CD4-positive, alpha-beta T cell treated with Interleukin-1 beta for 1 hour (primary cell): ENCODE measurements at places on chromosomes 7 and 10.

GRCh38 chr7:27300421-27300820 lies 57.8 kb downstream of the EVX1 start:
- no peak for DNase-seq

- DNase-seq = peak; percentile 17
Measured at GRCh38 chr10:102752934-102753664, 9.4 kb downstream of the WBP1L start.

DNA sequence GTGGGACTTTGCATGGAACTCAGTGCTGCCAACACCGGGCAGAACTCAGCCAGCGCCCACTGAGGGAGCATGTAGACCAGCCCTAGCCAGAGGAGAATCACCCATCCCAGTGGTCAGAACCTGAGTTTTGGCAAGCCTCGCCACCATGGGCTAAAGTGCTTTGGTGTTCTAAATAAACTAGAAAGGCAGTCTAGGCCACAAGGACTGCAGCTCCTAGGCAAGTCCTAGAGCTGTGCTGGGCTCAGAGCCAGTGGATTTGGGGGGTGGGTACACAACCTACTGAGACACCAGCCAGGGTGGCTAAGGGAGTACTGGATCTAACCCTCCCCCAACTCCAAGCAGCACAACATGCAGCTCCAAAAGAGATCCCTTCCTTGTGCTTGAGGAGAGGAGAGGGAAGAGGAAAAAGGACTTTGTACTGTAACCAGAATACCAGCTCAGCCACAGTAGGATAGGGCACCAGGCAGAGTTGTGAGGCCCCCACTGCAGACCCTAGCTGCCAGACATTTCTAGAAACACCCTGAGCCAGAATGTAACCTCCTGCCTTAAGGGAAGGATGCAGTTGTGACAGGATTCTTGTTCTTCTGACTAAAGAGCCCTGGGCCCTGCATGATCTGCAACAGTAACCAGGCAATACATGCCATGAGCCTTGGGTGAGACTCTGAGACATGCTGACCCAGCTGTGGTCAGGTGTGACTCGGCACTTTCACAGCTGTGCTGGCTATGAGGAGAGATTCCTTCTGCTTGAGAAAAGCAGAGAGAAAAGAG lies 24.4 kb downstream of the GSDME start:
- no peak for DNase-seq

- DNase-seq = peak; percentile 78
Measured at GRCh38 chr10:29998142-29998808, 61.1 kb downstream of the JCAD start.

DNA sequence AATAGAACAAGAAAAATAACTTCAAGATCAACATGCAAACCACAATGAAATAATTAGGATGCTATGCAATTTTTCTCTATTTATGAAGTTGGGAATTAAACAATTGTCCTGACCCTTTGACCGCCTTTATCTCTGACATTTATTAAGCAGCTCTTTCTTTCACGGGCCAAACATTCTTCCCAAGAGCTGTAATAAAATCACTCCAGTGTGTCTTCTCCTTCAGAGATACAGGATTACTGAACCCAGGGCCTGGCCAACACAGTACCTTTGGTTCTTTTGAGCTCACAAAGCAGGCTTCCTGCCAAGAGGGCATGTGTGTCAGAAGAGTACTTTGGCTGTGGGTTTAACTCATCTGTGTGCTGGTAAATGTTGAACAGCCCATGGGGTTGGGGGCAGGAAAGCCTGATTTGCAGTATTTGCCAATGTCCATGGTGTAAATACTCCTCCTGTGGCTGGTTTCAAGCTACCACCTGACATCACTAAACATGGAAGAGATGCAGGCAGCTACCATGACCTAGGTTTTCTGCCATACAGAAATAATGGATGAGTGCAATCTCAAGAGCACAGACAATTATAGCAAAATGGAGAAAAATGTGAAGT lies 121.7 kb downstream of the FANK1 start:
- DNase-seq = no peak

GRCh38 chr7:45001138-45001694 lies 1.2 kb downstream of the CCM2 start:
- DNase-seq = peak; percentile 66

- no peak for DNase-seq
Measured at GRCh38 chr10:110553905-110554304, 13.6 kb upstream of the SMC3 start.

DNA sequence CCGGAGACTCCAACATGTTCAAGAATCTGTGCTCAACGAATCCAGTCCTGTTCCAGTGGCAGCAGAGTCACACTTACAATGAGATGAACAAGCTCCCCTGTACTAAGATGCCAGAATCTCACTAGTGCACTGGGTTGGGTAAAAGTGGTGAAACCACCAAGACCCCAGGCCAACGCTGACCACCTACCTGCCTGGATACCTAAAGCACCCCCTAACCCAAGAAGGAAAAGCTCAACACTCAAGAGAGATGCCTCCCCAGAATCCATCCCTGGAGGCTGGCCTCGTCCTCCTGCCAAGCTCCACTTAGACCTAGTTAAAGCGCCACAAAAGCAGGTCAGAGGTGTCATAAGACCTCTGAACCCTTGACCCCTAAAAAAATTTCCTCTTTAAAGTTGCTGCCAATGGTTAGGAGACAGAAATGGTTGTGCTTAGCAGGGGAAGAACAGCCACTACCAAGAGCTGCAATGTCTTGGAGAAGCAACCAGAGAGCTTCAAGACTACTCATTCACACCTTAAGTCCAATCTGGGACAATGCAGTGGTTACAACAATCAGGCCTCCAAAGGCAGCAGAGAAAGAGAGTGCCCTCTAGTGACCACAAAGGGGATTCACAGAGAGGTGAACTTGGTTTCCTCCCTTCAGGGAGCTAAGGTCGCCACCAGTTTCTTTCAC lies 94.6 kb upstream of the MACROH2A2 start:
- no peak for DNase-seq

DNA sequence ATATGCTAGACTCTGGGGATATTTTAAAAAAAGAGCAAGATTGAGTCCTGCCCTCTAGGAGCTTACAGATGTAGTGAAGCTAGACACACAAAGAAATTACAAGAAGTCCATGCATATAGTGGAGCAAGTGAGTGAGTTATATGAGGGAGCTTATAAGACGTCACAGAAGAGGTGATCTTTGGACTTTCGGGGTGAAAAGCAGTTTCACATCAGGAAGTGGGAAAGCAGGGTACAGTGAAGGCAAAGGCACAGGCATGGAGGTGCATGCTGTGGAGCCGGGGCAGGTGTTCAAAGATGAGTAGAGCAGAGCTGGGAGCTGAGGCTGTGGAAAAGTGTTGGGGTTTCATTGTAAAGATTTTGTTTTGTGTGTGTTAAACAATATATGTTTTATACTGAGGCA lies 38.5 kb upstream of the EXOC6 start:
- DNase-seq = no peak

GRCh38 chr10:72235544-72236279 lies 19.6 kb upstream of the ASCC1 start:
- no peak for DNase-seq

- DNase-seq = no peak
Measured at GRCh38 chr7:85776691-85777345, 590.0 kb upstream of the SEMA3D start.
